ENCODE measurements at places on chromosomes 6 and 20.

DNA sequence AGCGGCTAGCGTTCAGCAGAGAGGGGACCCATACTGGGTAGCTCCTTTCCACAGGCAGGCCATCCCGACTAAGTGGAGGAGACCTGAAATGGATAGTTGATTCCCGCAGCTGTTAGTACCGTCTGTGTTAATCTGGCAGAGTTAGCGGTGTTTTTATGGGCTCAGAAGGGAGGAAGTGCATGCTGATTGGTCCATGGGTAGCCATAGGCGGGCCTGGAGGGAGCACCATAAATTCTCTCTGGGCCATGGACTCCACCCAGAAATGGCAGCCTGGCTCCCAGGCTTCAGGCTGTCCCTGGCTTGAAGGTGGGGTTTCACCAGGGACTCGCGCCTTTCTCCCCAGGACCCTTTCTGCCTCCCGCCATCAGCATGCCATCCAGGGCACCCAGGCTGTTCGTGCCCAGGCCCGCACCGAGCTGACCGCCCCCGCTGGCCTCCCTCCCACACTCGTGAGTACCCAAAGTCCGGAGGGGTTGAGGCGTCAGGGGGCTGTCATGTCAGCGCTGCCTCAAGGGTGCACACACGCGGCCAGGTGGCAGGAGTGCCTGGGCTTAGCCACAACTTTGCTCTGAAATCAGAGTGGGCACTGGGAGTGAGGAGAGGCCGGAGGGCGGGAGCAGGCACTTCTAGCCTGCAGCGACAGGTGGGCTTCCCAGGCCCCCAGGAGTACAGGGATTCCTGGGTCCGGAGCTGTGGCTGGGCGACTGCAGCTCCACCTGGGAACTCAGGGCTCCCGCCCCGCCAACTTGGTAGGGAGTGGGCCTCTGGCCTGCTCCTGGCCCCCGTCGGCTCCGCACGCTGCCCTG is 694.3 kb upstream of the FLRT3 start:
- DNase-seq = no peak

DNA sequence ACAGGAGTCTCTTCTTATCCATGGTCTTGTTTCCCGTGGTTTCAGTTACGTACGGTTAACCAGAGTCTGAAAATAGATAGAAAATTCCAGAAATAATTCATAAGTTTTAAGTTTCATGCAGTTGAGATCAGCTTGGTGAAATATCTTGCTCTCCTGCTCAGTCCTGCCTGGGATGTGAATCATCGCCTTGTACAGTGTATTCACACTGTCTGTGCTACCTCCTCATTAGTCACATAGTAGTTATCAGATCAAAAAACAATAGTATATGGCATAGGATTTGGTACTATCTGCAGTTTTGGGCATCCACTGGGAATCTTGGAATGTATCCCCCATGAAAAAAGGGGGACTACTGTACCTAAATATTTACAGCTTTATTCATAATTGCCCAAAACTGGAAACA is 22.7 kb upstream of the MOCS1 start:
- DNase-seq = no peak

DNA sequence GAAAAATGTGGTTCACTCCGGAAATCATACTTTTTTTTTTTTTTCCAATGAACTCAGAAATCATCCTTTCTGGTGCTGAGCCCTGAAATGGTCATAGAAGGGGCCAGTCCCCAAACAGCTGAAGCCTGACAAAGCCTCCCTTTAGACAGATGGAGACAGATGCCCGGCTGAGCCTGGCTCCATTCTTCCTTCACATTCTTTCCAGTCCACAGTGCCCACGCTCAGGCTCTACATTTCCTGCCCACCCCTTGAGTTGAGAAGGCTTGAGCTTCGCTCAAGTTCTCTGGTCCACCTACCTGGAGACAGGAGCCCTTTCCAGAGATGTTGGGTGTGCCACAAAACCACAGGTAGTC is 41.2 kb downstream of the KCNK5 start:
- no peak for DNase-seq

DNA sequence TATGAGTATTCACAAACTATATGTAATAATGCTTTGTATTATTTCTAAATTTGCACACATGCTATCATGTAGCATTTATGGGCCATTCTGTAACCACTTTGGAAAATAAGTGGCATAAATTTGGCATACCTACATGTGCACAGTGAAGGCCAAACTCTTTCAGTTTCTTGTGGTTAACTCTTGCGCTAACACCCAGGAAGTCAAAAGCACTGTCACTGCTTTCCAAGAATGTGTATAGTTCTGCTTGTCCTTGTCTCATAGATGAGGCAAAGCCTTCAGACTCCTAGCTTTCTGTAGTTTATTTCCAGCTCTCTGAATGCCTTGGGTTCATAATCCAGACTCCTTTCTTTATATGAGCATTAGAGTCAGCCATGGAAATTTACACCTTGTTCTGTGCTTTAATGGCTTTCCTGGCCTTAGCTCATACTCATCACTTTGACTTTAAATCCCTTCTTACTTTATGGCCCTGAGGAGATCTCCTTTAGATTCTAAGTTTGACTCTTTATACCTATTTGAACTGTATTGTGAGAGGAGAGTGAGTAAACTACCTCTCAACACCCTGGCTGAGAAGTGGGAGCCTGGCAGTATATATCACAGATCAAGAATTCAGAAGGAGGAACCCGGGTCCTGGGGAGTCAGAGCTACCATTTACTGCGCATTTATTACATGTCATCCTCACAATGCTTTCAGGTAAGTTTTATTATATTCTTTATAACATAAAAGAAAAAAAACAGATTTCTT is 949 bp upstream of the SLC17A3 start:
- DNase-seq = no peak

GRCh38 chr6:4366635-4367395 is 231.4 kb upstream of the ECI2 start:
- no peak for DNase-seq

GRCh38 chr20:23301436-23302050 is 49.0 kb upstream of the NXT1 start:
- DNase-seq = no peak

GRCh38 chr20:38547288-38548085 is 33.5 kb upstream of the ADIG start:
- DNase-seq = no peak

- no peak for DNase-seq
These were observed 439.2 kb downstream of the C6orf118 start for GRCh38 chr6:164870164-164870563.

DNA sequence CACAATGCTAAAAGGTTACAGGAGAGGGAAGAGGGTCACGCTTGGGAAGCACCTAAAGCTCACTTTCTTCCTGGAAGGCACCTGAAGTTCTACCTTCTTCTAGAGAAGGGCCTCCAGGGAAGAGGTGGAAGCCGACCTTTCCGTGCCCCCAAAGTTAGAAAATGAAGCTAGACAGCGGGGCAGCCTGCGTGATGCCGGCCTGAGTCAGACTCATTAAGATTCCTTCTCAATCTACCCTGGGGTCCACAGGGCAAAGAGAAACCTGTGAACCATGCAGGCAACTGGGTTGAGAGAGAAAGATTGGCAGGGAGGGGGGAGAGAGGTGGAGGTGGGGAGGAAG is 54.8 kb upstream of the CCDC167 start:
- DNase-seq = no peak

DNA sequence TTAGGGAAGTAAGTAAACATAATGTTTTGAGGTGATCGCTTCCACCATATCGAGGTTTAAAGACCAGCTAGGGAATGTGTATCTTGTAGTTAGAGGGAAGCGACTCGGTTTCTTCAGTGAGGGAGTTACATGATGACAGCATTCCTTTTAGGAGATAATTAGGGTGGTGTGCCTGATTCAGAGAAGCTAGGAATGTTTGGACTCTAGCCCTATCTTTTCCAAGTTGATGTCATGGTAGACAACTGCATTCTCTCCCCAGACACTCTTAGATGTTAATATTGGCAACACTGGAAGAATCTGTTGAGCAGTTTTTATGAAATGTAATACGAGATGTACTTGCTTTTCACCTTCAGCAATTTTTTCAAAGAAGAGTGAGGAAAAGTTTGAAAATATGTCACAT is 12.9 kb upstream of the HIVEP1 start:
- DNase-seq = no peak

- DNase-seq = no peak
These were observed 2.1 kb upstream of the TRERF1 start for GRCh38 chr6:42453654-42454427.

DNA sequence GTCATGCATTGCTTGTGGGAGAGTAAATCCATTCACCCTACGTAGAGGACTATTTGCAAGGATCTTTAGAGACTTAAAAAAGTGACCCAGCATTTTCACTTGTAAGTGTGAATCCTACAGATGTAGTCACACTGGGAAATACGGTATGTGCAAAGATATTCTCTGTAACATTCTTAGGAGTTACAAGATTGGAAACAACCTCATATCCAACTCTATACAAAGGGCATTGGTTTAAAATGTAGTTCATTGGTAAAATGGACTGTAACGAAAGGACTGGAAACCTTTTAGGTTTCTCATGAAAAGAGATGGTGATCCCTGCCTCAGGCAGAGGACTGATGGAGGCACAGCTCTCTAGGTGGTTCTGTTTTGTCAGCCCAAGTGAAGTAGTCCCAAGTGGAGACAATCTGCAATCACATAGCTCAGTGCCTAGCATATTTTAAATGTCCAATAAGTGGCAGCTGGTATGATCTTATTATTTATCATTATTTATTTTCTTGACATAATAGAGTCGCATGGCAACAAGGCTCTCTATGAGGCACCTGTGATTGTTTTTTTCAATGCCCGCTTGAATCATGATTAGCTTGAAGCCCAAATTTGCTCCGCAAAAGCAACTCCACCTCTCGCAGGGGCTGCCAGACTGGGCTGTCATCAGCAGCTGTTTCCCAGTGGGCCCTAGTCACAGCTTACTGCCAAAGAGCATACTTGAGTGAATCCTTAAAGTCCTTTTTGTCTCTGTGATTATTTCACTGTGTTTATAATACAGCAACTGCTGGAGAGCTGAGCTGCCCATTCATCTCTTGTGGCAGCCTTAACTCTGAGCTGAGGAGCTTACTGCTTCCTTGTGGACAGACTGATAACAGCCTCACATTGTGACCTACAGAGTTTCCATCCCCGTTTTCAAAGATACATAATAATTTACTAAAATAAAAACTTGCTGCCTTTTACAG is 19.8 kb upstream of the ENPP1 start:
- no peak for DNase-seq

- no peak for DNase-seq
These were observed 2.5 kb downstream of the CNR1 start for GRCh38 chr6:88163616-88164015.

GRCh38 chr20:3863317-3863716 is 16.7 kb downstream of the MAVS start:
- no peak for DNase-seq

DNA sequence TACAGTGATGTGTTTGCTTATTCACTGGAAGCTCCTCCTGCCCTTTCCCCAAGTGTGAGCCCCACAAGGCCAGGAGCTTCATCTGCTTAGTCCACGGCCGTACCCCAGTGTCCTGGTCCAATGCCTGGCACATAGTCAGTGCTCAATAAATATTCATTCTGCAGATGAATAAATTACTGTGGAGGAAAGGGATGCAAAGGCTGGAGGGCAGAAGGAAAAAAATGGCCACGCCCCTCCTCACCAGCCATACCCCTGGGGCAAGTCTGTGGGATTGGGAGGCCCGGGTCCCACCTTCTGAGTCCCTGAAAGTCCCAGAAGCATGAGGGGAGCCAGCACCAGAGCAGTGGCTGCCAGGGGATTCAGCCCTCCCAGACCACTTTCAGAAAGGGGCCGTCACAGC is 65.5 kb downstream of the GRM4 start:
- DNase-seq = no peak

GRCh38 chr6:137269803-137270202 is 50.6 kb upstream of the IFNGR1 start:
- no peak for DNase-seq

Data from amniotic stem cell (primary cell).